ENCODE measurements at places on chromosomes 5 and 9.

- no peak for DNase-seq
These were observed 50.4 kb downstream of the SHOC1 start for GRCh38 chr9:111744363-111744762.

GRCh38 chr9:21919377-21920362 lies 74.5 kb downstream of the CDKN2A start:
- no peak for DNase-seq

DNA sequence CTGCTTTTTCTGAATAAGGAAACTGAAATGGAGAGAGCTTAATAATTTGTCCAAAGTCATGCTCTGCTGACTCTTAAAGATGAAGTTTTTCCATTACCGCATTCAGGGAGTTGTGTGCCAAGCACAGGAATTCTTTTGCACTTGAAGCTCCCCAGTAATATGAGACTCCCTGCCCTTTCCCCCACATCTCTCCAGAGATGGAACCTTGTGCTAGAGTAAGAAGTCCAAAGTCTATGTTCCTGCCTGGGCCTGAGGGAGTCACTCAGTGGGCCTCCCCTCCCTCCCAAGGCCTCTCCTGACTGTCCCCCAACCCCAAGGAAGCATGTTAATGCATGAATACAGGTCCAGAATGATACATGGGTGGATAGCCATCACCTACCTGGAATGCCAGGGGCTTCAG lies 173.3 kb upstream of the SEMA6A start:
- no peak for DNase-seq

DNA sequence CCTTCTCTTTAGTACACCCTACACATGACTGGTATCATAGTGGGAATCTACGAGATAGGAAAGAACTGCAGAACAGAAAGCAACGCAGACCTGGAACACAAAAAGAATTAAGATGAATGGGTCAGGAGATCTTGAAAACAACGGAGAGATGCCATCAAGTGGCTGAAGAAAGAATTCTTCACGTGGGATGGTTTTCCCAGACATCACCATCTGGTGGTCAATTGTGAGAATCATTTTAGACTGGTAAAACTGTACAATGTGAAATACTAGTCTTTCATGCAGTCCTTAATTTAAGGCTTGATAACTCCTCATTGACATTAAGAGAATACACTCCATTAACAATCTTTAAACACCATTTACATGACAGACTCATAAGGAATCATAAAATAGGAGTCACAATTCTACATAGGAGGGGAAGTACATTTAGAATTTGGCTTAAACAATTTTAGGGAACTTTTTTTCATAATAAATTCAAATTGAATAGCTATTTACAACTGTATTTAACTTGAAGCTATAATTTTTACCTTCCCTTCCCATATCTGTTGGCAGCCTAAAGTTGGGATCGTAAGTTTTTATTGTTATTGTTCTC lies 128.4 kb upstream of the TRPM3 start:
- no peak for DNase-seq

DNA sequence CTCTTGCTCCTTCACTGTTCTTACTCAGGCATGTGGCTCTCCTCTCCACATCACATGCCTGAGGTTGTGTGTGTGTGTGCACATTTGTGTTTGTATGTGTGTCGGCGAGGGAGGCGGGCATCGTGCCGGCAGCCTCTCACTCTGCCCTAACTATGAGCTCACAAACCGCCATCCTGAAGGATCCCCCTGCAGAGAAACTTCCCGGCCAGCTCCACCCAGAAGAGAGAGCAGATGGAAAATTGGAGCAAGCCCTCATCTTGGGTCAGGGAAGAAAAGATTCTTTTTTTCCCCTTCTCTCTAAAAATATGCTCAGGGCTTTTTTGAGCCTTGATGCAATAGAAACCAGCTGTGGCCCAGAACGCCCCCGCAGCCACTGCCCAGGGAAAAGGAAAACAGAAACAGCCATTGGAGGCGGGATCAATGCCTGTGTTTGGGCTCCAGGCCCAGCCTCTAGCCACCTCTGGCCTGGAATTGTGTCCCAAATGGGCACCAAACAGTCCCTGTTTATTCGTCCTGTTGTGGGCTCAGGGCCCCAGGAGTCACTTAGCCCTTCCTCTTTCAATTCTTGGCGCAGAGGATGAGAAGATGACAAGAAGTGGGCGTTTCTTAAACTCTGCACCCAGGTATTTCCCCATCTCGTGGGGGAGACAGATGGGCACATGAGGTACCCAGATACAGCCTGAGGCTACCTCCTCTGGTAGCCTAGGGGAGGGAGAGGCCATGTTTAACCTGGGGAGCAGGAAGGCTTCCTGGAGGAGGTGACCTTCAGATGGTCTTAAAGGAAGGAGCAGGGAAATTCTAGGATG lies 151.5 kb downstream of the RGS3 start:
- DNase-seq: no peak

DNA sequence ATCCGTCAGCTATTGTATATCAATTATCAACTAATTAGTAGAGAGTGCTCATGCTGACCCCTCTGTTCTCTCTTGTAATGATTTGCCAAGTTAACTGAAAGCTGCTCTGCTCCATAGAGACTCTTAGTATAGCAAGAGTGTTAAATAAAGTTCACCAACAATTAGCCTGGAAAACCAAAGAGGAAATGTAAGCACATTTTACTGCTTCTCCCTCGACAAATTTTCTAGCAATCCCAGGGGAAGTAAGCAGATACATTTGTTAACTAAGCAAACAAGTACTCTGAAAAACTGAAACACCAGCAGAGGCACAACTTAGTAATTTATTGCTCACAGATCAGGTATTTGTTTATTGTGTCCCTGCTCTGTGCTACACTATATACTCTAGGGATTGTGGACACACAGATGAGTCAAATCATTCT lies 162.2 kb downstream of the GLIS3 start:
- no peak for DNase-seq

GRCh38 chr5:134967607-134968006 lies at the start of gene CATSPER3:
CATSPER3 (plus strand) TSS chr5:134967907; CDS start chr5:134967992, 85 bp downstream.
- no peak for DNase-seq

DNA sequence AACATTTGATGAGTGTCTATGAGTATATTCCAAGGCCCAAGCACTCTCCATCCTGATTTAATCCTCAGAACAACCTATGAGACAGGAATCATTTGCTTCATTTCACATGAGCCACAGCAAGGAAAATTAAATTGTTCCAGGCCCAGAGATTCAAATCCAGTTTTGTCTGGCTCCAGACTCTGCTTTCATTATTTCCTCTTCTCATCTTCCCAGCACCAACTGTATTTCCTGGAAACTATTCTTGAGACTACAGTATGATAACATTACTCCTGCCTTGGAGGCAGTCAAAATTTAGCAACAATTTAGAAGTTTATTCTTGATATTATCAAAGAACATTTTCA lies 194.5 kb downstream of the ZNF608 start:
- no peak for DNase-seq

DNA sequence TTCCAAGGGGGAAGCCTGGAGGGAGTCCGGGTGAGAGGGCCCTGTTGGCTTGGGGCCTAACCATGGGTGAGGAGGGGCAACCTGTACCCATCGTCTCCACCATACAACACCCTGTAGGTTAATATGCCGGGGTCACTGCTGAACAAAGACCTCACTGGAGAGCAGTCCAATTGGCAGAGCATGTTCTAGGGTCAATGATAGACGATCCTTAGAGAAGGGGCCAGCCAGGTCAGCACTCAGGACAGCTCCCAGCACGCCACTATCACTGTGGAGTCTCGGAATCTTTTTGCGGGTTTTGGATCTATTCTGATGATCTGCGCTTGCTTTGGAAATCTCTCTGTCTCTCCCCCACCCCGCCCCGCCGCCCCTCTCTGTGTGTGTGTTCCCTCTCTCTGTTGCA lies 218.4 kb upstream of the MVB12B start:
- no peak for DNase-seq

DNA sequence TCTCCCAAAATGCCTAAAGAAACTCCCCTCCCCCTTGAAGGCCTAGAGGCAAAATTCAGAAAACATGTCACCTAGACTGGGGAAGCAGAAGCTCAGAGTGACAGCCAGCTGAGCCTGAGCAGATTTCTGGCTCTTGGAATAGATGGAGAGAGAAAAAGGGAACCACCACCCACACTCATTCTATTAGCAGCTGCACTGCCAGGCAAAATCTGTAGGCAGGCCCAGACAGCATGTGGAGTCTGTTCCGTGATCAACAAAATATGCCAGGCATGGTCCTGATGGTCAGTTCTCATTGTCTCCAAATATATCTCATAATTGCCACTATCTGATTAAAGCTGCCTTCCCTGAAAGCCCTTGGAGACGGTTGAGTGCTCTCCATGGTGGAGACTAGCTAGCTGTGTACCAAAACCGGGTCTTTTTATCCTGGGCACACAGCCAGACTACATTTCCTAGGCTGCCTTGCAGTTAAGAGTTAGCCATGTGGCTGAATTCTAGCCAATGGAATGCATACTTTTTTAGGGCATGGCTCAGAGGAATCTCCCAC lies 131.7 kb upstream of the GPR151 start:
- no peak for DNase-seq

DNA sequence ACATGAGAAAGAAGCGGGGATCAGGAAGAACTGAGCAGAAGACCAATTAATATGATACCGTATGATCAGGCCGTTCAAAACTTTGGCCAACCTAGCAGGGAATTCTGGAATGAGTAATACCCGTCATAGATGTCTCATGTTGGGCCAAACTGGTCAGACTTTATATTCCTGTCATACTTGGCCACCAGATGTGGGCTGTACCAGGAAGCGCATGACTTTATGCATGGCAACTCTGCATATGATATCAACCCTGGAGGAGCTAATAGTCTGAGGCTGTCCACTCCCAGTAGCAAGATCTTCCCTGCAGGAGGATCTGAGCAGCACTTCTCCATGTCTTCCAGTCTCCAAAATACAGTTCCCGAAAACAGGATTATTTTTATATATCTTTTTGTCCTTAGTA lies 68.5 kb upstream of the NAA35 start:
- no peak for DNase-seq

All from mesothelial cell of epicardium (in vitro differentiated cells).